ENCODE measurements at places on chromosomes 3 and 15. TPM values are rescaled to one million over a fixed set of nuclear protein-coding genes. Genes with fewer than 3 reads are reported as not detected.

Gene CLRN1
- polyA plus RNA-seq: 0.19 TPM

DNA sequence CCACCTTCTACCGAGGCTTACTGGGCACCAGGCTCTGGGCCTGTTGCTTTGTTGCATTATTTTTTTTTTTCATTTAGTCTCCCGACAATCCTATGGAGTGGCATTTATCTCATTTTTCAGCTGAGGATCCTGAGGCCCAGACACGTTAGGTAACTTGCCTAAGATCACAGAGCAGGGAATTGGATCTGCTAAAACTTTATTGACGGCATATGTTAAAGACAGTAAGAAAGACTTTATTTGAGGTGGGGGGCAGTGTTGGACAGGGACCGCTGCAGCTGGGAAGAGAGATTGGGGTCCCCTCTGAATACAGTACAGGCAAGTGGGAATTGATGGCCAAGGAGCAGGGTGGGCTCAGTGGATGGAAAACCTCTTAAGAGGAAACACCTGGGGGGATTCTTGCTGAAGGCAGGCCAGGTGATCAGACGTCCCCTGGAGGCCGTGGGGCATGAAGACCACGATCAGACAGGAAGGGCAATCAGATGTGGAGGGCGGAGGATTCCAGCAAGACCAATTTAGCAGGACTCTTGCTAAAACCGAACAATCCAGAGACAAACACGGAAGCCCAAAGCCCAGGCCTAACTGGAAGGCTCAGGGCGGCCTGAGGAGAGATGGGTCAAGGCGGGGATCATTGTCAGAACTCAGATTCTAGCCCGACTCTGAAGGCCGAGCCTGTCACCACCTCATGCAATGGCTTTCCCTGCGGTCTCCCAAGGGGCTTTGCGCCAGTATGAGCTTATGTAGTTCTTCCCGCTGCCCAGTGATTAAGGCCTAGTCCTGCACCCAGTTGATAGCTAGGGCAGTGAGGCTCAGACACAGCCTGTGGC is 53.7 kb downstream of the RGMA start:
- no peak for DNase-seq

DNA sequence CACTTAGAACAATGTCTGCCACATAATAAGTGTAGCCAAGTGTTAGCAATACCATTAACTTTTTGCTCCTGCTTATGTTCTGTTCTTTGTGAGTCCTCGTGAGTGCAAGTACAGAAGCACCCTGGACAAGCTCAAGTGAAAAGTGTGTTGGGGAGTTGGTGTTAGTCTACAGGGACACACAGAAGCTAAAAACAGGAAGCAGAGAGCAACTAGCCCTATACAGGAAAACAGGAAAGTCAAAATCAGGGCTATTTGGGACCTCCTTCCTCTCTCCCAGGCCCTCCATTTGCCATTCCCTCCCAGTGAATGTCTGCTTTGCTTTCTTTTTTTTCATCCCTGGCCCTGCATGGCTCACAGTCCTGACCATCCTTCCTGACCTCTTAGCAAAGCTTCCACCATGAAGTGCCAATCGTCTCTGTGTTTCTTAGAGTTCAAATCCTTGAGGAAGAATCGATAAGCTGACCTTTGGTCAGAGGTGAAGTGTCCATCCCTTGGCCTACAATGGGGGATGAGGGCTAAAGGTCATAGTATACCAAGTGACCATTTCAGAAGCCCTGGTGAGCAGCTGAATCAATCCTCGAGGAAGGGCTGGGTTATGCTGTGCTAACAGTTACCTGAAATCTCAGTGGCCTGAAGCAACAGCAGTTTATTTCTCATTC is 328.2 kb downstream of the SHQ1 start:
- DNase-seq: no peak

Gene PXYLP1
- polyA plus RNA-seq: 16.7 TPM

Gene DPH6
- polyA plus RNA-seq: 14.4 TPM

All from hindlimb muscle (tissue), 1 donor.